ENCODE measurements at places on chromosomes 2 and 18.
A peak's percentile ranks its signal among the peaks of the same experiment; 100 is the strongest.

- DNase-seq = no peak
These were observed 456 bp downstream of the LRP1B start for GRCh38 chr2:142130111-142131009.

DNA sequence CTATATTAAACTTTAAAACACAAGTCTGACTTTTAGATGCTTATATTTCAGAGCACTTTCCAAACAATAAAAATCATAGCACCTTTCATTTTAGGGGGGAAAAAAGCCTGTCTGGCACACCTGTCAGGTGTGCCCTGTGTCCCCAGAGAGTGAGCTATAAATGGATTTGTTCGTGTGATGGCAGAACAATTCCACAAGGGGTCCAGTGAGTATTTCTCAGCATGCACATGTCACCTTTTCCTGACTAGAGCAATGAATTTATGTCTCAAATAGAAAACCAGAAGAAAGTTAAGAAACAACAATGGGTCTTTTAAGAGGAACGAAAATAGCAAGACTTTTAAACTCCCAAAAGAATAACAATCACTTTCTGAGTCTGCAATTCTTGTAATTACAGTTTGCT, 55.9 kb downstream of the ACVR1C start:
- no peak for DNase-seq

DNA sequence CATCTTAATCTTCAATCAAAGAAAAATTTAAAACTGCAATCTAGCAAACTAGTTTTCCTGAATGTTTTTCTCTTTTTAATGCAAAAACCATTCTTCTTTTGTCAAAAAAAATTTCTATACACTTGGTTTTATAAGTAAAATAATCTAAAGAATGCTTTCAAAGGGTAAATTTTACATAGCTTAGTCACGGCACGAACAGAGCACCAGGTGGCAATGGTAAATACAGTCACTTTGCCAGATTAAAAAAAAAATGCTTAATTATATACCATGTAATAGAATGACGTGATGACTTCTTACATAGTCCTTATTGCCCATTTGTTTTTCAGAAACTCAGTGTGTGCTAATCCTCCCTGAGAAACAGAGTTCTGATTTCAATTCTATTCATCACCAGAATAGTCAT, 10.4 kb downstream of the FEZ2 start:
- no peak for DNase-seq

DNA sequence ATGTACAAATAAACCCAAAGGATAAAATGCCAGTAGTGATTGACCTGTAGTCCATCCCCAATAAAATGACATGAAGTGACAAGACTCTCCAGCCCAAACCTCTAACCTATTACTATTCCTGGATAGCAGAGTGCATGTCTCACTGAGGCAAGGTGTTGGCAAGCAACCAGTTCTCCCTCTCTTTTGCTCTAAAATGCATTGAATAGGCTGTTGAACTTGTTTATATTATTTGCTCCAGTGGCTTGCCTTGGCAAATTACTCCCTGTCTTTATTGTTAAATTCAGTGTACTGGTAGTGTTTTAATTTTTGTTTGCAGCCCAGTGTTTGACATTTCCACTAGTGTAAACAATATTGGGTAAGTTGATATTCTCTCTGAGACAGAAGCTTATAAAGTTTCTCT, 70.5 kb downstream of the CSRNP3 start:
- DNase-seq = no peak

DNA sequence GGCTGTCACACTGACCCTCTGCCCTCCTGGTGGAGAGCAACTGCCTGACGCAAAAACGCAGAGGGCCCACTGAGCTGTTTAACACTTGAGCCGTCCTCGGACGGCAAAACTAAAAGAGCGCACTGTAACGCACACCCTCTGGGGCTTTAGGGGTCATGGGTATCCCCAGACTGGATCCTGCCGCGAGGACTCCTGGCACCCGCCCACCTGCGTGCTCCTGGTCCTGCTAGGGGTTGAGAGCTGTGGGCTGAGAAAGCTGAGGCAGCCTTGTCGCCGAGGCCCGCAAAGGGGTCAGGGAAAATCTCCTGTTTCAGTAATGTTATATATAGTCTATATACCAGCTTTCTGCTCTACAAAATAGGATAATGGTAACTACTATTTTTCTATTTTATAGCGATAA, 39.1 kb downstream of the MDH1 start:
- DNase-seq = no peak

GRCh38 chr2:239461291-239462190, 60.7 kb upstream of the HDAC4 start:
- DNase-seq = no peak

- no peak for DNase-seq
These were observed 14.4 kb upstream of the RPE start for GRCh38 chr2:209988010-209988409.

DNA sequence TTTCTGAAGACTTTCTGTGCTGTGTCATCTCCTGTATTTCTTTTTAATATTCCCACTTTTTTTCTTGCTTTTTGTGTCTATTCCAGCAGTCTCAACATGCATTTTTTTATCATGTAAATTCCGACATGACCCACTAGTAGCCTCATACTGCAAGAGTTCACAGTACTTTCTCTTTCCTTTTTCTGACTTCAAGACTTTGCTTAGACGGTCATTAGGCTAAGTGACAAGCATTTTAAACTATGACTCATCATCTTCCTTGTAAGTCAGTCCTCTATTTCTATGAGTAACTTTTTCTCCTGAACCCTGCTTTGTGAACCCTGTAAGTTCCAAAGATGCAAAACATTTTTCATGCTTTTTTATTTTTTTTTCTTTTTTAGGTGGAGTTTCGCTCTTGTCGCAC, 381.2 kb downstream of the TXNL1 start:
- no peak for DNase-seq

DNA sequence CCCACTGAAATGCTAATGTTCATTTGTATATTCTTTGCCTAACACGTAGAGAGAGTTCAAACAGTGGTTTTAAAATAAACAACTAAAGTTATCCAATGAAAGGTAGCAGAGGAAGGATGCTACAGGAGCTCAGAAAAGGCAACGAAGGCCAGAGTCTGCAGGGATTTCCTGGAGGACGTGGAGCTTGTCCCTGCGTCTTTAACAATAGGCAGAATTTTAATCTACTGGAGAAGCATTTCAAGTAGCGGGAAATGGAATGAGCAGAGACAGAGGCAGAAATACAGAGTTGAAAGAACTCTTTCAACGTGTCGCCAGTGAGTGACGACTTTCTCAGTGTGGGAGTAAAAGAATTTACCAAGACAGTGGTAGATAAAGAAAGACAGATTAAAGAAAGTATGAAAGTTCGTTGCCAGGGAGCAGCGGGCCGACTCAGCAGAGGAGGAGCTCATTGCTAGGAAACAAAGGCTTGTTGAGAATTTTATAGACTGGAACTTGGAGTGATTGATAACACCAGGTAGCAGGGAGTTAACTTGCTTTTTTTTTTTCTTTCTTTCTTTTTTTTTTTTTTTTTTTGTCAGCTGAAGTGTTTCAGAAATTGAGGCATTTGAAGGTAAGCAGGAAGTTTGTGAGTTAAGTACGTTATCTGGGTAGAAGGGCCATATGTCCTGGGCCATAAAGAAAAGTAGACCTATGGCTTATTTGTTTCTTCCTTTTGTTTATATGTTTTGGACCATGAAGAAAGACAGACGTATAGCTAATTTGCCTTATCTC, 625 bp upstream of the NBAS start:
- DNase-seq = peak; percentile 22

DNA sequence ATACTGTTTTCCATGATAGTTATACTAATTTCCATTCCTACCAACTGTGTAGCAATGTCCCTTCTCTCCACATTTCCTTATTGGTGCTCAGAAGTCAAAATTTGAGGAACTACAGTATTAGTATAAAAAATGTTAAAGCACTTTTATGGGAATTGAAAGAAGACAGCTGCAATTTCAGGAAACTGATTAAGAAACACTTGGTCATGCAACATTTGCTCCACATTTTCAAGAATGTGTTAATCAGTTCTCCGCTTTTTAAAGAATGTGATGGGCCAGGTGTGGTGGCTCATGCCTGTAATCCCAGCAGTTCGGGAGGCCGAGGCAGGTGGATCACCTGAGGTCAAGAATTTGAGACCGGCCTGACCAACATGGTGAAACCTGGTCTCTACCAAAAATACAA, 33.6 kb upstream of the MGAT4A start:
- no peak for DNase-seq

- DNase-seq = no peak
These were observed 101.1 kb upstream of the PID1 start for GRCh38 chr2:229372207-229372606.

GRCh38 chr2:206266130-206267125, 8.0 kb upstream of the ZDBF2 start:
- no peak for DNase-seq

DNA sequence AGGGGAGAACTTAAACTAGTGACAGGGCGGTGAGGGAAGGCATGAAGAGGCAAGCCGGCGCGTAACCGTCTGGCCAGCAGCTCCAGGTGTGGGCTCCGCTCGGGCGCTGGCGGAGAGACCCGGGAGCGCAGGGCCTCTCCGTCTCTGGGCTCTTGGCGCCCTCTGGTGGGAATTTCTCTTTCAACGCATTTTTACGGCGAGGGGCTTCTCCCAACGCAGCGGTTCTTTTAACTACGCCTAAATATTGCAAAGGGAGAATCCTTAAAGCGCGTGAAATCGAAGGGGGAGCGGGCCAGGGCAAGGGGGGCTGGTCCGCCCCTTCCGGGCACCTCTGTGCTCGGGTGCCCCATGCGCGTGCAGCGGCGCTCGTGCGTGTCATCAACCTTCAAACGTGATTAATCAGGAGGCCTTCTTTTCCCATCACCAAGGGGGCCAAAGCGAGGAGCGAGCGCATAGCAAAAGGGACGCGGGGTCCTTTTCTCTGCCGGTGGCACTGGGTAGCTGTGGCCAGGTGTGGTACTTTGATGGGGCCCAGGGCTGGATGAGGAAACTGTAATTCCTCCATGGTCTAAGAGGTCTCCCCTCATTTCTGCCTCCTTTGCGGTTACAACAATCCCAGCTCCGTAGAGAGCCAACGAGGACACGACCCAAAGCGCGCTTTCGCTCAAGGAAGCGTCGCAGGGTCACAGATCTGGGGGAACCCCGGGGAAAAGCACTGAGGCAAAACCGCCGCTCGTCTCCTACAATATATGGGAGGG, 762 bp upstream of the GAD1 start:
- DNase-seq = peak; percentile 44

DNA sequence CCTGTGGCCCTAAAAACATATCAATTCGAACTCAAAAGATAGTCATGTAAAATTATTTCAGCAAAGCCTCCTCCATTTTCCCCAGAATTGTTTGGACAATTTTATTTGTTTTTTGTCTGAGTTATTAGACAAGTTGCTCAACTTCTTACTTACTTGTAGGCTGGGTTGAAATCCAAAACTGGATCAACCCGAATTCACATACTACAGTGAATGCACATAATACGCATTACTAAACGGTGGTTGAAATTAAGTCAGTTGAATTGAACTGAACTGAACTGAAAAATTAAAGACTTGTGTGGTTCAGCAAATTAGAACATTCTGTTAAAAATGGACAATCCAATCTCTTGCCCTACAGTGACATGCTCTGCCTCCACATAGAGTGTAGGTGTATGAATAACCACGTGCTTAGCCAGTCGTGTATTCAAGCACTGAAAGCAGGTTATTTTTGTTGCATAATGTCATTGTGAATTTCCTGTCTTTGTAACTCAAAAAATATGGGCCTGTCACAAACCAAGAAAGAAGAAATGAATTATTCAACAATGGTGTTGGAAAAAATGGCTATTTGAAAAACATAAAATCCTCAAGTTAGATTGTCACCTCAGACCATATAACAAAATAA, 441.0 kb downstream of the TXNL1 start:
- DNase-seq = no peak

- DNase-seq = no peak
These were observed 39.6 kb downstream of the LCLAT1 start for GRCh38 chr2:30486655-30487054.

All from stimulated activated CD4-positive, alpha-beta T cell treated with anti-CD3 and anti-CD28 coated beads, TNF-alpha, amount 100 ng/mL, for 24 hours (primary cell).